A549 treated with dexamethasone at 1 μM for 4 hours (cell line): ENCODE measurements at places on chromosomes 16 and 17. TPM values are rescaled to one million over a fixed set of nuclear protein-coding genes. Genes with fewer than 3 reads are reported as not detected.

The SULT1A4 gene
- total RNA-seq = 23.0 to 35.5 TPM (median 28.4 TPM) in 5 replicates

The FN3K gene
- 6.3 to 10.9 TPM (median 9.4 TPM) in 5 replicates for total RNA-seq

The NR1D1 gene
- total RNA-seq = 7.3 to 10.7 TPM (median 10.4 TPM) in 5 replicates

The TP53TG3C gene
- 0.22 to 0.50 TPM (median 0.44 TPM) in 3 of 5 replicates, not detected in the others for total RNA-seq

The CCDC144A gene
- 0.58 to 1.7 TPM (median 1.5 TPM) in 5 replicates for total RNA-seq

The COX6A2 gene
- total RNA-seq = not detected in 5 replicates

The CD300E gene
- not detected in 5 replicates for total RNA-seq

The GLTPD2 gene
- not detected in 5 replicates for total RNA-seq

The OR1A1 gene
- total RNA-seq = not detected in 5 replicates

The EFCAB5 gene
- 0.14 to 0.37 TPM (median 0.28 TPM) in 5 replicates for total RNA-seq

The P2RX5 gene
- 16.9 to 25.6 TPM (median 24.9 TPM) in 5 replicates for total RNA-seq

The NOD2 gene
- total RNA-seq = not detected in 5 replicates

The CCL5 gene
- total RNA-seq = 0.80 to 1.7 TPM (median 1.2 TPM) in 5 replicates

The BAHCC1 gene
- total RNA-seq = 5.3 to 8.6 TPM (median 8.5 TPM) in 5 replicates

The CARHSP1 gene
- 141 to 166 TPM (median 153 TPM) in 5 replicates for total RNA-seq

The CBFA2T3 gene
- total RNA-seq = 0.88 to 1.5 TPM (median 1.0 TPM) in 5 replicates

The WNT3 gene
- 3.6 to 4.7 TPM (median 4.2 TPM) in 5 replicates for total RNA-seq

The CRYBA1 gene
- not detected in 5 replicates for total RNA-seq

The AOC3 gene
- total RNA-seq = 0.86 to 2.0 TPM (median 1.1 TPM) in 5 replicates

The ADGRG3 gene
- total RNA-seq = 0.43 to 0.71 TPM (median 0.62 TPM) in 5 replicates

The TNFSF13 gene
- total RNA-seq = 0.46 to 0.83 TPM (median 0.62 TPM) in 5 replicates

The KRTAP3-2 gene
- 0.16 to 0.41 TPM (median 0.28 TPM) in 4 of 5 replicates, not detected in the other for total RNA-seq

The ERN2 gene
- not detected in 5 replicates for total RNA-seq
